Stimulated activated CD8-positive, alpha-beta memory T cell treated with anti-CD3 and anti-CD28 coated beads, Interleukin-4, amount 100 ng/mL, for 24 hours (primary cell): ENCODE measurements at places on chromosomes 1 and 21.
A peak's percentile ranks its signal among the peaks of the same experiment; 100 is the strongest.

DNA sequence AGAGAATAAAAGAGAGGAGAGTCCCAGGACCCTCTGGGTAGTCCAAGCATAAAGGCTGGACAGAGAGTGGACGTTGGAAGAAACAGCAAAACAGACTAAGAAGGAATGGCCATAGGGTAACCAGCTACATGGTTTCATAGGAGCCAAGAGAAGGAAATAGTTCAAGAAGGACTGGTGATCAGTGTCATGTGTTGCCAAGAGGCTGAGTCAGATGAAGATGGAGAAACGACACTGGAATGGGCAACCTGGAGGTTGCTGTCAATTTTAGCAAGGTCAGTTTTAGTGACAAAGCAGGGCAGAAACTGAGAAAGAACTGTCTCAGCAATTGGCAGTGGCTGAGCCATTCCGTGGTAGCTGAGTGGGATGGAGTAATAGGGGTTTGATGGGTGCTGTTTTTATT is 41.4 kb downstream of the HMGB4 start:
- no peak for DNase-seq

GRCh38 chr1:62232871-62233278 is 38.2 kb downstream of the L1TD1 start:
- no peak for DNase-seq

- DNase-seq = no peak
Observed at GRCh38 chr1:14300991-14301703, 297.3 kb upstream of the KAZN start.

DNA sequence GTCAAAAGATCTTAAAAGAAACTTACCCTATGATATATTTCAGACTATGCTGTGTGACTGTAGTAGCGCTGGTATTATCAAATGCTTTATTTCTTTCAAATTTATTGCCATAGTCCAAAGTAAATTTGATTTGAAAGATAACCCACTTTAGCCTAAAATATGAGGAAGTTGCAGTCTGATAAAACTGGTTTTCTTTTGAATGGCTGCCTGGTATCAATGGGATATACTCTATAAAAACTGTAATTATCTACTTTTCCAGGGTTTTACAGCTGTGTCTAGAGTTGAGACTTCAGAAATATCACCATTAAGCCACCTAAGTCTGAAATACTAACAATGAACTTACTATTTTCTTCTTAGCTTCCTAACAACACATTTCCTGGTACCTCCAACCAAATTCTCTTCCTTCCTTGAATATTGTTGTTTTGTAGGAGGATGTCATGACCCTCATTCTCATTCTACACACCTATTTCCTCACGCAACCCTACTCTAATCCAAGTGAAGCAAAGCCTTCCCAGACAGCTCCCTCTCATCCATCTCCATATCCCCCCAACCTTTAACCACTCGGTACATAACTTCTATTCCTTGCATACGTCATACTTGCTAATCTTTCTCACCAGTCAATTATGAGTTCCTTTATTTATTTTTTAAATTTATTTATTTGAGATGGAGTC is 17.0 kb downstream of the KDM5B start:
- DNase-seq = no peak

GRCh38 chr1:21174654-21175323 is 1.9 kb downstream of the EIF4G3 start:
- no peak for DNase-seq

DNA sequence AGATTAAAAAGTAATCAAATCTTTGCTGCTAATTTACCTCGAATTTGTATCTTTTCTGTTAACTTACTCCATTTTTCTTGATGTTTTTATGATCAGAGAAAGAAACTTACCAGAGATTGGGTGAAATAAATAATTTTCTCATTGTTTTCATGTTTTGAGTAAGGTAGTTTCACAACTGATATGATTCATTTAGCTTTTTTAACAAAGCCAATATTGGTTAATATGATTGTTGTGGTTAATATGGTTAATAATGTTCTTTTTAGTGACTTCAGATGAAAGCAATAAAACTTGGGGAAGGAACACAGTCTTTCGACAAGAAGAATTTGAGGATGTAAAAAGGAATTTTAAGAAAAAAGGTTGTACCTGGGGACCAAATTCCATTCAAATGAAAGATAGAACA is 48.1 kb downstream of the MAP3K21 start:
- no peak for DNase-seq

DNA sequence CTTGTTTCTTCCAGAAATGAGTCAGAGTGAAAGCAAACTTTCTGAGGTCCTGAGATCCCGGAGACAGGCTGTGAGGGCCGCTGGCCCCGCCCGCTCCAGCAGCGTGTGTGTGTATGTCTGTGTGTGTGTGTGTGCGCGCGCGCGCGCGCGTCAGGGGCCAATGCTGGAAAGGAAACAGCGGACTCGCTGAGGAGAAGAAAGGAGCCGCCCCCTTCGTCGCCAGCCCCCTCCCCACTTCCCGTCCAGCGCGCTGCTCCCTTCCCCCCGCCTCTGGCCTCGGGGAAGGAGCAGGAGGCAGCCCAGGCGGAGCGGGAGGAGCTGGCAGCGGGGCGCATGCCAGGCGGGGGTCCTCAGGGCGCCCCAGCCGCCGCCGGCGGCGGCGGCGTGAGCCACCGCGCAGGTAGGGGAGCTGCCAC is at the start of gene DISC1:
DISC1 (plus strand) TSS at position 256 of the 416 bp plus-strand sequence; CDS start at position 334, 78 bp downstream.
- peak; percentile 40 for DNase-seq

DNA sequence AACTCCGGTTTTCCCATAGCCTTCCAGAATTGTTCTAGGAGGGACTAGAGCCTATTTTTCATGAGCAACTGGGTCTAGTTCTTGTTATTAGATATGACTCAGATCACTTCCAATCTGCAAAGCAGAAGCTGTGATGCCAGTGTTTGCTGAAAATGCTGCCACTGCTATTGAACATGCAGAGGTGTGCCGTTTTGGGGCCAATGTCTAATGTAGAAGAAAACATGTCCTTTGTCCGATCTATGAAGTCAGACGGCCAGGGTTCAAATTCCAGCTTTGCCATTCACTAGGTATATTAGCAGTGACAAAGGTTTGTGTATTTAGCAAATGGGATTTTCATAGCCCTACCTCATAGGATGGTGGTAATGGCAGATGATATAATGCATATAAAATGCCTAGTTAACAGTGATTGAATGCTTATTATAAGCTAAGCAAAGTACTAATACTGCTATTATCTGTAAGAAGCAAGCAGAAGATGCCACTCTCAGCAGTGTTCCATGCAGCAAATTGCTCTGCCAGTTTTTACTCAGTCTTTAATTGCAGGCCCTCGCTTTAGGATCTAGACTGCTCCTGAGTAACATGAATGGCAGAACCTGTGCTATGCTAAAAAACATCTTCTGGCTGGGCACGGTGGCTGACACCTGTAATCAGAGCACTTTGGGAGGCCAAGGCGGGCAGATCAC is 40.1 kb upstream of the CXADR start:
- no peak for DNase-seq

DNA sequence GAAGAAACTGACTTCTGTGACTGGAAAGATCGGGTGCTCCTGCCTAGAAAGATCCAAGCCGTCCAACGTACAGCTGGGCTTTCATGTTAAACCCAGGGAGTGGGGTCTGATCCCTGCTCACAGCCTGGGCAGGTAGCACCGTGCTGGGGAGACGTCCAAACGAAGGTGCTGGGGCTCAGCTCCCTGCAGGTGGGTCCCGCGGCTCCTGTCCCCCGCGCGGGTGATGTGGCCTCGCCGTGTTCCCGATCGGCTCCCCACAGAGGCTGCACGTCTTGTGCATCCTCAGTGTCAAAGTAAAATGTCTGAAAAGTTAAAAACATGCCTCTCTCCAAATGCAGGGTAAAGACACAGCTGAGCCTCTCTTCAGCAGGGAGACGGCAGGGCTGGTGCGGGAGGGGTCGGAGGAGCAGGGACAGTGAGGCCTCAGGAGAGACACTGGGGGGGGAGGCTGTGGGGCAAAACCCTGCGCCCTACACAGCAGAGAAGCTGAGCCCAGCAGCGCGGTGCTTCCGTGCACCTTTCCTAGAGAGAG is 40.1 kb upstream of the COL6A2 start:
- DNase-seq = no peak

GRCh38 chr1:62492521-62492920 is 55.7 kb downstream of the USP1 start:
- DNase-seq = no peak
